Stimulated activated CD4-positive, alpha-beta T cell treated with anti-CD3 and anti-CD28 coated beads, Interleukin-2, amount 100 ng/mL, for 48 hours (primary cell): ENCODE measurements at places on chromosomes 1 and 21.

- DNase-seq = no peak
Observed at GRCh38 chr1:223123011-223123610, 19.9 kb downstream of the TLR5 start.

DNA sequence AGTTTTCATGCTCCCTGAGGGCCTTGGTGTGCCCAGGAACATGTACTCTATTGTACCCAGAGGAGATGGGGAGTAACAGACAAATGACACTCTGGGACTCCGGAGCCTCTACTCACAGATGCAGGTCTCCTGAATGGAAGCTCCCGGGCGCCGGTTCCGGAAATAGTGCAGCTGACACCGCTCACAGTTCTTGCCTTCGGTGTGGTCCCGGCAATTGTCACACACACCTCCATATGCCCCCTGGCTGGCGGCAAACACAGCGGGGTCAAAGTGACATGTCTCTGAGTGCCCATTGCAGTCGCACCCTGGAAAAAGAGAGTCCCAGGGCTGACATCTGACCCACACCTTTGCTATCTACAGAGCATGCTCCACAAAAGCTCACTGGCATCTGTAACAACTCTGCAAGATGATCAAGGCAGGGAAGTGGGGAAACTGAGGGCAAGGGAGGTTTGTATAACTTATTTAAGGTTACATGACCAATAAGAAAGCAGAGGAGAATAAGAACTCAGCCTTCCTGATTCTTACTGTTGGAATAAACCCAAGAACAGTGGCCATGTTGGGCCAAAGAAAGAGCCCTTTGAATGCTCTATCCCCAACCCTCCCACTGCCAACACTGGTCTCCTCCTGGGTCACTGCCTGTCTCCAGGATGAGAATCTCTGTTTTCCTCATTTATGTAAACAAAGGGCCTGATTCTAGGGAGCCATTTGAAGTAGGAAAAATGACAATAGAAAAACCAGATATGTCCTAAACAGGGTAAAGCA, 22.4 kb downstream of the LAMB3 start:
- DNase-seq = no peak

GRCh38 chr1:211639475-211640300, 35.7 kb downstream of the NEK2 start:
- DNase-seq = no peak

GRCh38 chr1:145778146-145778540, 45.8 kb downstream of the RNF115 start:
- no peak for DNase-seq
